Activated T-helper 1 cell treated with anti-CD3 and anti-CD28 coated beads, Interleukin-2, amount 50 U/mL, for 16 hours (primary cell): ENCODE measurements at places on chromosomes 16 and 17.

DNA sequence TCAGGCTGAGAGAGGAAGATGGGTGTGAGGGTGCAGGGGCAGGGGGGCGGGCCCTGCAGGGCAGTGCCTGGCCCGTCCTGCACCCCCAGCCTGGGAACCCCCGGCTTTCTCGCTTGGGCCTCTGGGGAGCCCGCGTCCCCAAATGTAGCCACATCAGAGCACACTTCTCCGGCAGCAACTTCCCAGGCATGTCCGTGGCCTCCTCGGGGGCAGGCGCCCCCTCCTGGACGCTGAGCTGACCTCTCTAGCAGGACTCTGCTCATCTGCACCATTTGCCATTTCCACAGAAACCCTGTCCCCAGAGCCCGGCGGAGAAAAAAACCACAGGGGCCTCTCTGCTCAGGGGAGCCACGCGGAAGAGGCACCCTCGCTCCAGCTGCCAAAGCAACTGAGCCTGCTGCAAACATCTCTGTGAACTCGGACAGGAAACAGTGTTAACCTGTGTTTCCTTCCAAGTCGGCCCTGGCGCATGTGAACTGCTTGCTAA, 63.4 kb downstream of the KLHDC4 start:
- DNase-seq: no peak

DNA sequence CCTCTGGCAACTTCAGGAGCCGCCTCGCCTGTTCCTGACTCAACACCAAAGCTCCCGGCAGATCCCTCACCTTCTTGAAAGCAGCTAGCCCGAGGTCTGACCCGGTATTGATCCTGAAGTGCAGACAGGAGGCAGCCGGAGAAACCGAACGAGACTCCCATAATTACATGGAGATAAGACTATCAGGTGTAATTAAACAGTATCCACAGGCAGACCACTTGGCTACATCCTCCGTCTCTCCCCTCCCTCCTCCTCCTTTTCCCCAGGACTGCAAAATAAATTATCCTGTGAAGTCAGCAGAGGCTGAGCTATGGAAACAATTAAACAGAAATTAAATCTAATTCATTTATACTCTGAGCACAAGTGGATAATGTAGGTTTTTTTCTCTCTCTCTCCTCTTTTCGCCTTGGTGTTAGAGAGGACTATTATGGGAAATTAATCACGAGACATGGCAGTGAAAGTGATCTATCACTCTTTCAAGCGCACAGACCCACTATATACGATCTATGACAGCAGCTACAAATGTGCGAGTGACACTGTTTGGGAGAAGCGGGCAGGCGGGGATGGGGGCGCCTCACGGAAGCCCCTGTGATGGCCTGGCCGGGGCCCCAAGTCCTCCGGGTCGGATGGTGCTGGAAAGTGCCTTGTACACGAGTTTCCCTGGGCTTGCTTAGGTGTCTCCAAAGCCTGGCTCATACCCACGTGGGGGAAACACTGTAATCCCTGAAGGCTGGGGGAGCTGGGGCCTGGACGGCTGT, 92.8 kb downstream of the RBFOX3 start:
- DNase-seq: no peak

DNA sequence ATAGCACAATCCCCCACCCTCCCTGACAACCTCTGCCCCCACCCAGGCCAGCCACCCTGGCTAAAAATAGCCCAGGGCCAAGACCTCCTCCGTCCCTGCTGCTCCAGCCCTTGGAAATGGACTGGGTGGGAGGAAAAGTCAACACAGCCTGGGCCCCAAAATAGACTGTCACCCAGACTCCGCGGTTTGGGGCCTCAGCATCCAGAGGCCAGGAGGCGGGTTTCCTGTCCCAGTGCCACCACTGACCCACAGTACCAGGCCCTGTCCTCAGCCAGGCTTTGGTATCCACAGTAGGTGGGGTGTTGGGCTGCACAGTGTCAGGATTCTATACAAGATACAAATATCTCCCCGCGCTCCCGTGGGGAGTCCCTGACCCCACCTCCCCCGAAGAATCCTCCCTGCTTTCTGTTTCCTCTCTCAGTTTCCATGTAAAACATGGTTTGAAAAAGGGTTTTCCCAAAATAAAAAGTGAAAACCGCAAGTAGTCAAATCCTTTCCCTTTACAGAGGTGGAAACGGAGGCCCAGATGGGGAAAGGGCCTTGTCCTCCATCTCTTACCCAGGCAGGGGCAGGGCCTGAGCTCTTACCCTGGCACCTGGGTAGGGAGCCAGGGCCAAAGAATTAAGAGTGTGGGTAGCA, 20.1 kb downstream of the CPNE2 start:
- DNase-seq: no peak

DNA sequence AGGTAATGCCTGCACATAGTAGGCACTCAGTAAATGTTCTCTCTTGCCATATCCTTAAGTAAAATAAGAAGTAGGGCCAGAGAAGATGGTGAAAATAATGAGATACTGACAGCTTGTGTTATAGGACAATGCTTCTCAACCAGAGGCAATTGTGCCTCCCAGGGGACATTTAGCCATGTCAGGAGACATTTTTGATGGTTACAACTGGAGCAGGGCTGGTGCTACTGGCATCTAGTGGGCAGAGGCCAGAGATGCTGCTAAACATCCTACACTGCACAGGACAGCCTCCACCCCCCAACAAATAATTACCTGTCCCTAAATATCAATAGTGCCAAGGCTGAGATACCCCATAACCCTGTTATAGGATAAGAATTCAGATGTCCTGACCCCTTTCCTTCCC, 1.7 kb downstream of the RAD51D start:
- DNase-seq: no peak

DNA sequence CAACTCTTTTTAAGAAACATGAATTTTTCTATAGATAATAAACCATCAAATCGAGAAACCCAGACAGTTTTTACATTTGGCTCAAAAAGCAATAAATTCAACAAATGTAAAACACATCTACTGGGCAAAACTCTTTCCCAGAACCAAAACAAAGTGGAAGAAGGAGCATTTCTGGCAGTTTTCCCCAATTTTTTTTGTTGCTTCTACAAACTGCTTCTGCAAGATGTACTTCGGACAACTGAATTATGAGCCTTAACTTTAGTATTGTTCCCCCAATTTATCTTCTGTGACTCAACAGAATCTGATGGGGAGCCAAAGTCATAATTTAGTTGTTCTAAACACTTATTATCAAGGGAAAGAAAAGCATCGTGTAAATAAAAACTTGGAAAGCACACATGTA, 1047.2 kb downstream of the CDH11 start:
- no peak for DNase-seq

GRCh38 chr17:80837711-80838110, 153.9 kb upstream of the CHMP6 start:
- no peak for DNase-seq

DNA sequence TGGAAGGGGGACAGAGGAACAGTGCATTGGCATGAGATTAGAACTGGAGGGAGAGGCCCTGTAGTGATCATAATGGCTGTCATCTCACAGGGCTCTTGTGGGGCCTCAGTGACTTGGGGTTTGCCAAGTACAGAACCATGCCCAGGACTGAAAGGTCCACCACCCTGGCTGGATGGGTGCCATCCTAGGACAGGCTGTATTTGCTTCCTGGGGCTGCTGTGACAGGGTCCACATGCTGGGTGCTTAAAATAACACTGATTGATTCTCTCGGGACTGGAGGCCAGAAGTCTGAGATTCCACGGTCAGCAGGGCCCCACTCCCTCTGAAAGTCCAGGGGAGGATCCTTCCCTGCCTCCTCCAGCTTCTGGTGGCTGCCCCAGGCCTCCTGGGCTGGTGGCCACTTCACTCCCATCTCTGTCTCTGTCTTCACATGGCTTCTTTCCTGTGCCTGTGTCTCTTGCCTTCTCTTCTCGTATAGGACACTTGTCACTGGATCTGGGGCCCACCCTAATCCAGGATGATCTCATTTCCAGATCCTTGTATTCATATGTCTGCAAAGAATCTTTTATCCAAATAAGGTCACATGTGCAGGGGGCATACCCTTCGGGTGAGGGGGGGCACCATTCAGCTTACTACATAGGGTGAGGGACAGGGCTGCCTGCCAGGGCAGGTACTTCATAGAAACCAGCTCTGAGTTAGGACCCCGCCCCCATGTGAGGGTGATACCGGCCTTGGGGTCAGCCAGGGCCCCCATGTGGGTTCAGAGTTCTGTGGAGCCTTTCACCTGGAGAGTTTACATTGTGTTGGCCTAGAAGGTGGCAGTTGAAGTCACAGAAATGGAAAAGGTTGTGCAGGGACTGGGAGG, 52.6 kb downstream of the USP22 start:
- DNase-seq: no peak
